ENCODE measurements at places on chromosomes 16 and 17.
A peak's percentile ranks its signal among the peaks of the same experiment; 100 is the strongest.

DNA sequence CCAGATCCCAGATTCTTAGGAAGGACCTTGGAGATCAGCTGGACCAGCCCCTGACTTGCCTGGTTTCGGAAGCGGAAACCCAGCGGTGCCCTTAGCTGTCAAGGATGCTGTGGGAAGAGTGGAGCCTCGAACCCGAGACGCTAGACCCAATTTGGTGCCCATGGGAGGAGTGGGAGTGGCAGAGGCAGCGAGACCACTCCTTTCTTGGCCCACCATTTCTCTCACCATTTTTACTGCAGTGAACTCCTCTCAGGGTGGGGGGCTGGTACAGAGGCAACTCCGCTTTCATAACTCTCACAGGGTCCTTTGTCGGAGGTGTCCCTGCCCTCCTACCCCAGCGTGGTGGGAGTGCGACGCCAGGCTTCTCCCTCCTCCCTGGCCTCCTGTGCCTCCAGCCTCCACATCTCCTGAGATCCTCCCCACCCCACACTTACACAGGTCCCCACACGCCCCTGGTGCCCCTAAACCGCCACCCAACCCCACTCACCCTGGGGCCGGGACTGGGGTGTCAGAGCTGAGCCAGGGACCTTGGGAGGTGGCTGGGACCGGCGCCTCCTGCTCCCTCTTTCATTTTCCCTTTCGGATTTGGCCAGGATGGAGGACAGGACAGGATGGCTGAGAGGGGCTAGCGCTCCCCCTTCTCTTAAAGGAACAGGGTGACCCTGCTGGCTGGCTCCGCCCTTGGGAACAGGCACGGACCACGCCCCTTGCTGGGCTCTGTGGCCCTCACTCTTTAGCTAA is at the start of gene GJD3:
TSS of gene GJD3 (minus strand) at position 617 of the 741 bp plus-strand sequence. CDS start 922 bp downstream, outside the sequence.
- no peak for ATAC-seq

- no peak for ATAC-seq
Measured at GRCh38 chr17:247767-248166, 66.3 kb upstream of the DOC2B start.

DNA sequence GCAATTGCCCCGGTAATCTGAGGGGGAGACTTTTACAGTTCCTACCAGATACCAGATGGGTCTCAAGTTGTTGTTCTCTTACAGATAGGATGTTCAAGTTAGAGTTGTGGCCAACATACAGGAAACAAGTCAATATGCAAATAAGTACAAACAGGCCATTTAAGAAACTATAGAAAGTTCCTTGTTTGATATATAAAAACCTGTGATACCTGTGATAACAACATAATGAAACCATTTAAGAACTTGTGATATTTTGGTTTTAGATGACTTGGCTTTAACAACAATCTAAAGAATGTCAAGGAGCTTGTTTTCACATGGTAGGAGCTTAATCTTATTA is 16.8 kb downstream of the CDR2 start:
- ATAC-seq: no peak

DNA sequence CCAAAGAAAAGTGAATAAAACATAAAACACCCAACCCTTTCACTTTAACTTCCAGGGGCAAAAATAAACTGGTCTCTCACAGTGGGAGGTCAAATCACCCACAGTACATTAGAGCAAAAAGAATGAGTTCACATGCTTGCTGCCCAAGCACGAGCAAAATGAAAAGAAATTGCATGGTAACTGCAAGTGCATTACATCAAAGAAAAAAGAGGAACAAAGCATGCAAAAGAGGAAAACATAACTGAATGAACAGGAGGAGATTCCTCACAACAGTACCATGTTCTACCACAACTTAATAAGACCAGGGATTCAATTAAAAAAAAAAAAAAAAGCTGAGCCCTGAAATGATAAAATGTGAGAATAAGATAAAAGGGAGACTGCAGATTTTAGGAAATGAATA is 12.3 kb downstream of the DNAH2 start:
- no peak for ATAC-seq

DNA sequence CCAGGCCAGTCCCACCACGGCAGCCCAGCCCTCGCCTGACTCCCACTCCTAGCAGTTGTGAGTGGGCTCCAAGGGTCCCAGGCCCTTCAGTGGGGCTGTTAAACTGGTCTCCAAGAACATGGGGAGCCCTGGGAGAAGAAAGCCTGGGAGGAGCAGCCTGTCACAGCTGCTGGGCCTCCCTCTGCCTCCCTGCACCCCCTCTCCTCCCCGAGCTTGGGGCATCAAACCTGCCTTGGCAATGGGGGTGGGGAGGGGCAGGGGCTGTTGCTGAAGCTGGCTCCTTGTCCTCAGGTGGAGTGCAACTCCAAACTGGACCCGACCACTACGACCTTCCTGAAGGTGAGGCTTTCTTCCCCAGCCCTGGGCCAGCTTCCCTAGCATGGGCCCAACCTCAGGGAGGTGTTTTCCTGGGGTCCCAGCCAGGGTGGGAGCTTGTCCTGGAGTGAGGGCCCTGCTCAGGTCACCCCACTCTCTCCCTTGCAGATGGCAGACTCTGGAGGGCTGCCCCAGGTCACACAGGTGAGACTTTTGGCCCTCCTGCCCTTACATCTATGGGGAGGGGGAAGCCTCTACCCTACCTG is 6.6 kb upstream of the SETD6 start:
- ATAC-seq: no peak

DNA sequence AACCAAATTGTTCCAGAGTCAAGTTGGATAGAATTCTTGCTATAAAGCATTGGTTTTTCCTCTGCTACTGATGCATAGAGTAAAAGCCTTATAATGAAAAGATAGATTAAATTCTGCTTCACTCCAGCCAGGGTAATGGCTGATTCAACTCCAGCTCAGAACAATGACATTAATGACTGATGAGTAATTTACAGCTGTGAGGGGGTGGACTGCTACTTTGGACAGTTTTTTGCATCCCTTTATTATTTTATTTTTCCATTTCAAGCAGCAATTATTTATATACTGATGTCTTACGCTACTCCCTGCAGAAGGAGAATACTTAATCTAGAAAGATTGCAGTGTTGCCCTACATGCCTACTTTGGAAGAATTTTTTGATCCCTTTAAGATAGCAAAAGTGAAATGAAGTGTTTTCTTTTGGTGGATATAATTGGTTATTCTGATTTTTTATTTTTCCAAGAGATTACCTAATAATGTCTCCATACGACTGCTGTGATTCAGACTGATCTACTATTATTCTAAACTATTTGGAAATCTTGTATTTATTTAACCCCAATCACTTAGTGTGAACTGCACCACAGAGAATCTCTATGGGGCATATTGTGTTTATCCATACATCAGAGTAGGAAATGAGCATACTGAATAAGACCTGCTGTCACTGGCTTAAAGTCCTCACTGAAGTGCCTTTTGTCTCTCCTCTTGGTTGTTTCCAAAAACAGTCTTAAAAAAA is 149.5 kb downstream of the TRIM37 start:
- ATAC-seq: peak; percentile 66

GRCh38 chr17:80353718-80354275 is 61.2 kb upstream of the ENDOV start:
- ATAC-seq: no peak

DNA sequence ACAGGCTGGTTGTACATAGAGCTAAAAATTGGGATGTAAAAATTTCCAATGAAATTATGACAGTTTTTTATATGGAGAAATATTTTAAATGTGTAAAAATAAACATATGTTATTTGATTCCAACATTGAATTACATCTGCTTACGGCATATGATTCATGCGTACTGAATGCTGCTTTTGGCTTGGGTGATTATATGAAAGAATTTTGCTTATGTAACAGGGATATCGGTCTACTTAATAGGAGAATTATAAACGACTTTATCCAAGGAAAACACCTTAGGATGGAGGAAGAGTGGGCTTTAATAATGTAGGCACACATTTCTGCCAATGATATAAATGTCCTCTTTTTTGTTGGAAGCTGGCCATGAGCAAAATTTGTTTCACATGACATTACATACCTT is 197.3 kb upstream of the GOT2 start:
- no peak for ATAC-seq

- ATAC-seq: no peak
Measured at GRCh38 chr17:45132320-45132571, at the start of gene PLCD3. Gene PLCD3 (minus strand): TSS chr17:45132515. CDS start chr17:45132410, 105 bp downstream.

- ATAC-seq: no peak
Measured at GRCh38 chr16:875182-876040, 74.9 kb upstream of the GNG13 start.

DNA sequence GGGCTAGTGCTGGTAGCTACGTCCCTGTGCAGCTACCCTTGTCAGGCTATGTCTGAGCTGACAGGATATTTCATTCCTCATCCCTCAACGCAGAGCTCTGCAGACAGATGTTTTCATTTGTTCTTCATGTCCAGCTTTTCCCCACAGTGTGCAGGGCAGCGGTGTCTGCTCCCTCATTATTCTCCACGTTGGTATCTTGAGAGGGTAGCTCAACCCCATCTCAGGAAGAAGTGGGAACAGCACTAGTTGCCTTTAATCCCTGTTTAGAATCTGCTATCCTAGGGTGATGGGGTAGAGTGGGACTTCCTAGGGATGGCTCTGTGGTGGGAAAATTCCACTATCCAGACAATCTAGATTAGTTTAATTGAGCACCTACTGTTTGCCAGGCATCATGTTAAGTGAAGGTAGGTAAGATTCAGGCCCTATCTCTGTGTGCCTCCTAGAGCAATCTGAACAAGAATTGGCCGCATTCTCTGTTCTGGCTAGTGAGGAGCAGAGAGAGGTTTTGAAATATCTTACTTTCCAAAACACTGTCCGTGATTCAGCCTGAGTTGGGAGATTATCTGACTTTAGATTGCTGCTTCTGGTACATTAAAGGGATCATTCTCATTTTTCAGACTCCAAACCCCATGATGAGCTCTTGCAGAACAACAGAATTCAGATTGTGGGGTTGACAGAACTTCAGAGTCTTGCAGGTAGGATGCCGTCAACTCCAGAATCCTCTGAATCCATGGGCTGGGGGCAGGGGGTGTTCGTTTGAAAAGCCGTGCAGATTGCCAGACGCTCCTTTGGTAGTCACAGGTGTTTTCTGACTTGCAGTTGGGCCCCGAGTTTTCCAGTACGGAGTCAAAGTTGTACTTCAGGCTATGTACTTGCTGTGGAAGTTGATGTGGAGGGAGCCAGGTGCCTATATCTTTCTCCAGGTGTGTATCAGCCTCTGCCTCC is 963 bp downstream of the ALG1 start:
- peak; percentile 40 for ATAC-seq

DNA sequence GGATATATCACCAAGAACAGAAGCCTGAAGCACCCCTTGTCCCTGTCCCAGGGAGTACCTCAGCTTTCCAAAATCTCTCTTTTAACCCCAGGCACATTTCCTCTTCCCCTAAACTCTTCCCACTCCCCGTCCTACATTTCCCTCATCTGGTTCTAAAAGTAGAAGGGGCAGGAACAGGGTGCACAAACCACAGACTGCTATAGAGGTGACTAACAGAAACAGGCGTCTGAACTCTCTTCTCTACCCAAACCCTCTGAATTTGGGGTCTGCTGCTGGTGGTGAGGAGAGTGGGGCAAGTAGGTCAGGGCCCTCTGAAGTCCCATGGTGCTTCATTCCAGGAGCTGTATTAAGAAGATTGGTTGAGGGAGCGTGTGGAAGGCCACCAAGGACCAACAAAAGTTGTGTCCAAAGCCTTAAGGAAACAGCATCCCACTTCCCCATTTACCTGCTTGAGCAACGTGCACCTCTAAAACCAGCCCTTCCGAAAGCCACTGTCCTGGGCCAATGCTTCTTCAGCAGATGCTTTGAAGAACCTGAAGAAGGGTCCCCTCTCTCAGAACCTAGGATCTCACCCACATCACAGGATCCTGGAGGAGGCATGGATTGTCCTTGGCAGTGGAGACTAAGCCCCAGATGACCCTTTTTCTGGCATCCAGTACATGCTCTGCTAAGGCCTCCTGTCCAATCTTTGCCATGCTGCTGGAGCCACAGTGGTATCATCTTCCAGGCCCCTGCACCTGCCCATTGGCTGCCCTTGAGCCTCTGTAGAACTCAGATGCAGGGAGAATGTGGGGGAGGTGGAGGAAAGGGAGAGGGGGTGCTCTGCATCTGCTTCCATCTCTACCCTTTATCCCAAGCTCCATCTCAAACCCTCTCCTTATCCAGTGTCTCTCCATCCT is 5.7 kb upstream of the NR1D1 start:
- no peak for ATAC-seq

DNA sequence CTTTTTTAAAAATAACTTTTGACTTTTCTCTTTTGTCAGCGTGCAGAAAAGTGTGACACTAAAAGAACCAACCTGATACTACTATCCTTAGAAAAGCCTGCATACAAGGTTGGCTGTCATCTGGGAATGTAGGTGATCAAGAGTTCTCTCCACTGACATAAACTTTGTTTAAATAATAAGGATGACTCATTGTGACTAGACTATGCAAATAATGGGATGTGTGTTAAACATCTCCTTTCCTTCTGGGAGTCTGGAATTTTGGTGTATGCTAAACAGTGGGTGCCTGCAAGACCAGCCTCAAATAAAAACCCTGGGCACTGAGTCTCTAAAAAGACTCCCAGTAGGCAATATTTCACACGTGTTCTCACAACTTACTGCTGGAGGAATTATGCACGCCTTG is 373.4 kb downstream of the CNTNAP4 start:
- no peak for ATAC-seq

GRCh38 chr16:71499775-71500364 is 10.7 kb upstream of the ZNF19 start:
- peak; percentile 88 for ATAC-seq

DNA sequence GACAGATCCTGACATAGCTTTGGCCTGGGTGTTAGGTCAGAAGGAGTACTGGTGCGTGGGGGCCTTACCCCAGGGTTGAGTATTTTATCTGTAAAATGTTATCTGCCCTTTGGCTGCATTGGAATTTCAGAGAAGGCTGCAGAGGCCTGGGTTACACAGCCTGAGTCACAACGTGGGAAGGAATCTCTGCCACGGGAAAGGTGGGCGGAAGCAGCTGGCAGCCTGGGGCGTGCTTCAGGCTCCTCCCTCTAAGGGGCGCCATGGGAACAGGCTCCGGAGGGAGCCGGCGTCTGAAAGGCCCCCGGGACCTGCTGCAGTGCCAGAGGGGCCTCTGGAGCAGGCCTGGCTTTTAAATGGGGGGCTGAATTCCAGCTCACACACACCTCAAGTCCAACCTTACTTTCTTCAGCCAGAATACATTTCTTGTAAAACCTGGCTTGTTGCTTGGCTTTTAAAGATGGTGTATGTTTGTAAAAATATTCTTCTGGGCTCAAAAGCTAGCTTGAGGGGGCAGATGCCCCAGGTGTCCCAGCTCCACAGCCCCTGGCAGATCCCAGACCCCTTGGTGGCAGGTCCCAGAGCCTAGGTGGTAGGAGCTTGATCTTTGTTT is 142.2 kb downstream of the RAB11FIP4 start:
- ATAC-seq: peak; percentile 93

DNA sequence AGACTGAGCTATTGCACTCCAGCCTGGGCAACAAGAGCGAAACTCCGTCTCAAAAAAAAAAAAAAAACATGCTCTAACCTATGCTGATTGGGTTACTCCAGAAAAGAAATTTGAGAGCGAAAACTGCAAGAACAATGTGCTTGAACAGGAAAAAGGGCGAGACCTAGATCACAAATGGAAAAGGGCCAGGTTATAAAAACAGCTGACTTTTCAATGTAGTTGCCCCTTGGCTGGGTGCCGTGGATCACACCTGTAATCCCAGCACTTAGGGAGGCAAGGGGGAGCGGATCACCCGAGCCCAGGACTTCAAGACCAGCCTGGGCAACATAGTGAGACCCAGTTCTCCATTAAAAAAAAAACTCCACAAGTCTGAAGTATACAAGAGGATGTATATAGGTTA is 48.8 kb downstream of the MRM3 start:
- no peak for ATAC-seq

GRCh38 chr16:16828913-16829398 is 450.0 kb downstream of the NPIPA7 start:
- no peak for ATAC-seq
